ENCODE measurements at places on chromosomes 1 and 21. TPM values are rescaled to one million over a fixed set of nuclear protein-coding genes. Genes with fewer than 3 reads are reported as not detected.
A peak's percentile ranks its signal among the peaks of the same experiment; 100 is the strongest.

Gene NCAM2
- 1.8 TPM for total RNA-seq

Gene AP4B1
- 21.5 TPM for total RNA-seq

Gene BSND
- not detected for total RNA-seq

DNA sequence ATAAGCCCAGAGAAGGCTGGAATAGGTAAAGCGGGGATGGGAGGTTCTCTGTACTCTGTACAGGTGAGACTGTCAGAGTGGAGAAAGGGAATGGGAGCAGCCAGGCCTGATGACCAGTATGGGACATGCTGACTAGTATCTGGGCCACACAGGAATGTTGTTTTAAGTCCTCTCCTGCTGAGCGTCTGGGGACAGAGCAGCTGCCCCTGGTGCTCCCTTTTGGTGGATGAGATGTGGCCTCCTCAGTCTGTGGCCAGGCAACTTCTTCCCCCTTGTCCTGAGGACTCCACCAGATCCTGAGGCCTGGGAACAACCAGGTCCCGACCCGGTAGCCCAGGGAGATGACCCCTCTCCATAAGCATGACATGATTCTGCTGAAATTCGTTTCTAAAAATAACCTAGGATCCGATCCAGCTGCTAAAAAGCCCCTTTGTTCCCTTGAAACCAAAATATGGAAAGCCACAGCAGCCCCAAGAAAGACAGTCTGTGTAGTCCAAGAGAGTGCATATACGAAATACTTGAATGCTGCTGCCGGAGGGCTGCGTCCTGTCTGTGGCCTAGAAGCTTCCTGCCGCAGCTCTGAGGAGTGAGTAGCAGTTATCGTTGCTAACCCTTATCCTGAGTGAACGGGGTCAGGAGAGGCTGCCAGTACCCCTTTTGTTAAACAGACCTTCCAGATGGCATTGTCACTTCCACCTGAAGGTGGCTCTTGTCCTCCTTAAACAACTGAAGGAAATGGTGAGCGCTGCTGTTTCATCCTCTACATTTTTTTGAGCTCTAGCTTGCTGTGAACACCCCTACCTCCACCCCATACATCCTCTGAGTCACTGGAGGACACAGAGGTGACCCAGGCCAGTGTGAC lies 47.1 kb downstream of the ATP2B4 start:
- peak; percentile 44 for DNase-seq

GRCh38 chr1:159978107-159978398 lies 24.0 kb upstream of the SLAMF9 start:
- no peak for DNase-seq

DNA sequence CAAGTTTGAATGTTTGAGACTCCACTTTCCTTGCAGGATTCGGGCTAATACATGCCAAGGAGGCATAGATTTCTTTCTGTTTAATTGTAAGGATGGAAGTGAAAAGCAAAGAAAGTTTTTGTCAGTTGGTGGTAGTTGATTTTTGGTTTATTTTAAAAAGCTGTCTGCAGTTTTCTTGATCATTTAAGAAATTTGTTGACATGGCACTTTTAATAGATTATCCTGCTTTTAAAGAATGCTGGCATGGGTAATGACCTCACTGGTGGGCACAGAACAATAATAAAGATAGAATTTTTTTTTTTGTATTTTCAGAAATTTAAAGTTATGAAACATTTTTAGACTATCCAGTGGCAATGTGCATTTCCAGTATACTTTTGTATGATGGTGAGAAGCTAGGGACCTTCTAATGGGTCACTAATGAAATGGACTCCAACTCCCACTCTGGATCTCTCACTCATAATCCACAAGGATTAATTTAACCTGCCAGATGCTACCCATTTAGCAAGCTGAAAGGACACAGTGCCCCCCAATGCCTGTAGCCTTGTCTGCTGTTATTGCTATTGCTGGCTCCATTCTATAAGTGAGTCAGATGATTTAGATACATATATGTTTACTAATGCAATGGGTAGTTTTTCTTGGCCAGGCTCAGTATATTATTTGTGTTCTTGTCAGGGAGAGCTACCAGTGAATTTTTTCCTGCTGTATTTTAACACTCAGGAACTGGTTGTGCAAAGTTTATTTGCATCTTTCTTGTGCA lies 190.2 kb upstream of the SGIP1 start:
- DNase-seq = no peak

DNA sequence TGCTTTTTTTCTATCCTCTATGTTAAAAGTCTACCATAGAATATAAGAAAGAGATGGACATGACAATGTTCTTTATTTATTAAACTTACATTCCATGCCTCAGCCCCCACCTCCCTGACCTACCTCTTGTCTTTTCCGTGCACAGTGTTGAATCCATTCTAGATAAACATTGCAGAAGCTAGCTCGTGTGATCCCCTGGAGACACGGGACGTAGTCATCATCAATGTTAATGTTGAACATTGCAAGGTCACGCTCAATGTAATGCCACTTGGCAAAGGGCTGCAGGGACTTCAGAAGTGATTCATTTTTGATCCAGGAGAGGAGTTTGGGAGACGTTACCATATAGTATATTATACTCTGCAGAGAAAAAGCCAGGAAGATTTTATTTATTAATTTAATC lies 66.4 kb downstream of the NTPCR start:
- DNase-seq = no peak

DNA sequence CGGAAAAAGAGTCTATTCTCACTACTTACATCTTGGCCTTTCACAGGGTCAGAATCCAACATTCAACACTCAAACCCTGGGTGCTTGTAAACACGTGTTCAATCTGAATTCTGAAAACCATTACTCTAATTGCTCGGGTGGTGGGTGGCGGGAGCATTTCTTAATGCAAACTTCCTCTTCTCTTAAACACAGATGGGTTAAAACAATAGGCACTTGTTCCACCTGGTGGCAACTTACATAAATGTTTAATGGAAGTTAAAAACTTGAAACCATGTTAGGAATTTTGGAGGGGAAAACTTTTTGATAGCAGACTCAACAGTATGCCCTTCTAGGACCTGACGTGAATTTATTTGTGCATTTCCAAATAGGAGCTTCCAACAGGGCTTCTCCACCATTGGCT lies 23.4 kb upstream of the TDRD10 start:
- no peak for DNase-seq

- DNase-seq = no peak
Measured at GRCh38 chr1:203167026-203167912, 8.4 kb downstream of the MYBPH start.

- no peak for DNase-seq
Measured at GRCh38 chr1:117664314-117664713, 58.5 kb downstream of the TENT5C start.

Data from mucosa of gallbladder (tissue), 1 donor.